Activated CD4-positive, alpha-beta T cell treated with anti-CD3 and anti-CD28 coated beads, Interleukin-2, amount 50 U/mL, for 24 hours (primary cell): ENCODE measurements at places on chromosomes 11 and 22.

DNA sequence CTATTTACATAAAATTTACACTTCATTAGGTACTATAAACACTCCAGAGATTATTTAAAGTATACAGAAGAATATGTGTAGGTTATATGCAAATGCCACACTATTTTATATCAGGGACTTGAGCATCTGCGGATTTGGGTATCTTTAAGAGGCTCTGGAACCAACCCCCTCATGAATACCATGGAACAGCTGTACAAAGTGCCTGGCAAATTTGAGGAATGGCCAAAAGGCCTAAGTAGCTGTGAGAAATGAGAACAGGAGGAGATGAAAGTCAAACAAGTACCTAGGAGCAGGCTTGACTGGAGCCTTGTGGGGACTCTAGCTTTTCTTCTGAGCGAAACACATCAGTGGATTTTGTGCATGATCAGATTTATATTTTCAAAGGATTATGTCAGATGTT, 149.3 kb downstream of the RBFOX2 start:
- no peak for DNase-seq

GRCh38 chr11:128565881-128566280, 21.5 kb downstream of the ETS1 start:
- no peak for DNase-seq

DNA sequence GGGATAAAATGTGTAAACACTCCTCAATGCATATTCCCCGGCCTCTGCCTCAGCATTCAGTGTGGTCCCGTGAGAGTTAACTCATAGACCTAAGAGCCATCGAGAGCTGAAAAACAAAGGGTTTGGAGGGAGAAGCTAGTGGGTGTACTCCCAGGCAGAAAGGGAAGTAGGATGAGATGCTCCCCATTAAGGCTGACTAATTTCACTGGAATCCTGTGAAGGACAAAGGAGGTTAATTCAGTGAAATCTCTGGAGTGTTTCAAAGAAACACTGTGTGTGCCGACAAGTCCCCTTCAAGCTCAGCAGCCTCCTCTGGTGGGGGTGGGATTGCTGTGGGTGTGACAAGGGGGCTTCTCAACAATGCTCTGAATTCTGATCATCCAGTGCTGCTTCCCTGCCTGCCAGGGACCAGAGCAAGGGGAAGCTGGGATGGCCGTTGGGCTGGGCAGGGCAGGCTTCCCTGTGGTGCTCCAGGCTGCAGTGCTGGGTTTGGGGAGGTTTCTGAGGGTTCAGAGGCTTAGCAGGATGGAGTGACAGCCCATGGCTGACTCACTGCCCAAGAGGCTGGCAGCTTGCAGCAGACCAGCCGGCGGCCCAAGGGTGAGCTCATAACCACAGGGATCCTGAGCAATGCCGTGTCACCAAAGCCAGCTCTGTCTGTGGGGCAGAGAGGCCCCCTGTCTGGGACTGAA, 61.4 kb upstream of the BMAL1 start:
- no peak for DNase-seq

GRCh38 chr11:117319214-117319840, 3.3 kb upstream of the BACE1 start:
- DNase-seq: no peak

GRCh38 chr22:45163099-45163450, 650 bp upstream of the NUP50 start:
- no peak for DNase-seq

DNA sequence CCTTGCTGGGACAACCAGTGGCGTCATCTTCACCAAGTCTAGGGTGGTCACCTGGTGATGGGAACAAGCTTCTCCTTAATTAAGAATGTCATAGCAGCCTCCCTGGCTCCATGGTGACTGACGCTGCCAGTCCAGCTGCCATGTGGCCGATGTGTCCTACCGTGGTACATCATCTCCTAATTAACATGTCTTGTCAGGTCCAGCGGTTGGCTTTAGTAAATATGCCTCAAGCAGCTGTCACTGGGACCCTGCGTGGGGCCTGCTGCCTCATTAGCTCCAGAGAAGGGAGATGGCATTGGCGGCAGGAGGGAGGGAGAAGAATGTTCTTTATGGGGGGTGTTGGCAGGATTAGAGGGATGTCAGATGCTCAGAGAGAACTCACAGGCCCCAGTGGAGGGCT, 271.9 kb downstream of the ST3GAL4 start:
- DNase-seq: no peak

DNA sequence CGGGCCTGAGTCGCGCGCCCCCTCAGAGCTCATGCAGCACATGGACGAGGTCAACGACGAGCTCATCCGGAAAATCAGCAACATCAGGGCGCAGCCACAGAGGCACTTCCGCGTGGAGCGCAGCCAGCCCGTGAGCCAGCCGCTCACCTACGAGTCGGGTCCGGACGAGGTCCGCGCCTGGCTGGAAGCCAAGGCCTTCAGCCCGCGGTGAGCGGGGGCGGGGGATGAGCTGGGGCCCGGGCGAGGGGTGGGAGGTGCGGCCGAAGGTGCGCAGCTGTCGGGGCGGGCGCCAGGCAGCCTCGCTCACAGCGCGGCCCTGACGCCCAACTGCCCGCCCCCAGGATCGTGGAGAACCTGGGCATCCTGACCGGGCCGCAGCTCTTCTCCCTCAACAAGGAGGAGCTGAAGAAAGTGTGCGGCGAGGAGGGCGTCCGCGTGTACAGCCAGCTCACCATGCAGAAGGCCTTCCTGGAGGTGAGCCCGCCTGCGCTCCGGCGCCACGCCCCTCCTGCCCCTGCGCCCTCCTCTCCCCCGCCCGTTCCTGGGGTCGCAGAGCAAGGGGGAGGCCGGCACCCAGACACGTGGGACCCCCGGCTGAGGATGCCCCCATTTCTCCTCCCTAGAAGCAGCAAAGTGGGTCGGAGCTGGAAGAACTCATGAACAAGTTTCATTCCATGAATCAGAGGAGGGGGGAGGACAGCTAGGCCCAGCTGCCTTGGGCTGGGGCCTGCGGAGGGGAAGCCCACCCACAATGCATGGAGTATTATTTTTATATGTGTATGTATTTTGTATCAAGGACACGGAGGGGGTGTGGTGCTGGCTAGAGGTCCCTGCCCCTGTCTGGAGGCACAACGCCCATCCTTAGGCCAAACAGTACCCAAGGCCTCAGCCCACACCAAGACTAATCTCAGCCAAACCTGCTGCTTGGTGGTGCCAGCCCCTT, 20.5 kb downstream of the EPS8L2 start:
- peak; percentile 32 for DNase-seq

DNA sequence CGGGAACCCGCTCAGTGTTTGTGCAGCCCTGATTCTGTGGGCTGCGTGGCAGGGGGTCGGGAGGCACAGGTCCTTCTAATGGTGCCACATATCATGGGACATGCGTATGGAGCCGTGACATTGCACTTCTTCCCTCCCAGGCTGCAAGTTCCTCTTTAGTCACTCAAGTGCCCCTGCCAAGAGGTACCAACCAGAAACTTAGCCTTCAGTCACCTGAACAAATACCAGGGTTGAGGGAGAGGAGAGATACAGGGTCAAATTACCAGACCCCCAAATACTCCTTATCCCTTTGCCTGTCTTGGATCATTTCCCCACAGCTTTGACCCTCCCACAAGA, 209.1 kb downstream of the BUD13 start:
- DNase-seq: no peak

GRCh38 chr11:18987454-18988231, 48.4 kb upstream of the MRGPRX1 start:
- DNase-seq: no peak
